ENCODE measurements at places on chromosomes 13 and 19. TPM values are rescaled to one million over a fixed set of nuclear protein-coding genes. Genes with fewer than 3 reads are reported as not detected.

- H3K36me3 ChIP-seq, result peaks cover 5% of the 10 kb centered on the region
- H3K27ac ChIP-seq, result peak overlapping the region; percentile 90
- DNase-seq, result peak; percentile 90
- peak overlapping the region; percentile 85 for H3K4me3 ChIP-seq
- H3K27me3 ChIP-seq, result no peaks in the 10 kb centered on the region
- peaks cover 27% of the 10 kb centered on the region for H3K4me1 ChIP-seq
Observed at GRCh38 chr19:1131718-1132551, 28.1 kb downstream of the GPX4 start.

DNA sequence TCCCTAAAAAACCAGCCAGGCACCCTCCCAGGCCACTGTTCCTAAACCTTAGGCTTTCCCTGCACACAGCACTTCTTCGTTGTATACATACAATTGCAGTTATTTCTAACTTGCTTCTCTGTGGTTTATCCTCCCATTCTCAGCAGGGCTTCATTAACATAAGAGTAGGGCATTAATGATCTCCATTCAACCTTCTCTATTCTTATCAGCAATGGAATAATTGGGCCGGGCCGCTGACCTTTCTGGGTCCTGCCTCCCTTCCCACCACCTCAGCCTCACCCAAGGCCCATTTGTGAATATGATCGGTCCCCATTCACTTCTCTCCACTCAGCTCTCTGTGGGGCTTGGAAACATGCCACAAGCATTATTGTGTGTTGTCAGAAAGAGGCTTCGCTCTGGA, 184.2 kb downstream of the SUCLA2 start:
- no peaks in the 10 kb centered on the region for H3K27me3 ChIP-seq
- H3K4me3 ChIP-seq, result no peak overlapping the region
- H3K4me1 ChIP-seq, result no peaks in the 10 kb centered on the region
- DNase-seq, result no peak
- no peak overlapping the region for H3K27ac ChIP-seq

DNA sequence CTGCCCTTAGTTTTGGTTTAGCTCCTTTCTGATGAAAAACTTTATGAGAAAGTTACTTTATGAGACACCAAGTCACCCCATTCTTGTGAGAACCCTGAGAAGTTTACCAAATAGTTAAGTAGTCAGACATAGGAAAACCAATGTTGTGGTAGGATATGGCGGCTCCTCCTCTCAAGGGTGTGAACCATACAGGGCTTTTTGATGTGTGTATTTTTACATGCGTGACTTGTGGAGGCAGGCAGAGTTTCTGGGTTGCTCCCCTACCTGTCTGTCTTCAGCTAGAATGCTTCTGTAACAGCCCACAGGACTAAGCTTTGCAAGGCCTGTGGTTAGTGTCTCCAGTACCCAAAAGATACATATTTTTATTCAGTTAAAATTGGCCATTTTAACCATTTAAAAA, 18.3 kb downstream of the UBAC2 start:
- H3K4me1 ChIP-seq, result peaks cover 89% of the 10 kb centered on the region
- H3K27ac ChIP-seq, result peak overlapping the region; percentile 94
- no peaks in the 10 kb centered on the region for H3K27me3 ChIP-seq
- H3K4me3 ChIP-seq, result peak overlapping the region; percentile 66

DNA sequence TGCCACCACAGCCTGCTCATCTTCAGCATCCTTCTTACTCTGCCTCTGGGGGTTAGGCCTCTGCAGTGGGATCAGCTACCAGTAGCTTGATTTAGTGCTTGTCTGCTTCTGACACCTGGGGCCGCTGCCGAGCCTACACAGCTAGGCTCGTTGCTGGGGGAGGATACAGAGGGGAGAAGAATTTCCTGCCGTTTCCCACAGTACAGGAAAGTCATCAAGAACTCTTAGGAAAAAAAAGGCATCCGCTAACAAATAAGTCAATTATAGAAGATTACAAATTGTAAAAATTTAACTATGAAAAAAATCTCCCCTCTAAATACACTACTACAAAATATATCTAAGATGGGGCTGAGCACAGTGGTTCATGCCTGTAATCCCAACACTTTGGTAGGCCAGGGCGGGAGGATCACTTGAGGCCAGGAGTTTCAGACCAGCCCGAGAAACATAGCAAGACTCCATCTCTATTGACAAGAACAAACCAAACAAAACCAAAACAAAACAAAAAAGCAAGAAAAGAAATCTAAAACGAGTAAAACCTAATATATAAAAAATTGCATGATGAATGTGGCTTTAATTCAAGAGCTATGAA, 26.7 kb downstream of the LATS2 start:
- H3K27me3 ChIP-seq, result no peaks in the 10 kb centered on the region
- H3K36me3 ChIP-seq, result peaks cover 1% of the 10 kb centered on the region
- no peak overlapping the region for H3K4me3 ChIP-seq
- H3K4me1 ChIP-seq, result peaks cover 9% of the 10 kb centered on the region
- no peak overlapping the region for H3K27ac ChIP-seq

- peaks cover 3% of the 10 kb centered on the region for H3K27me3 ChIP-seq
- no peaks in the 10 kb centered on the region for H3K36me3 ChIP-seq
Observed at GRCh38 chr13:106028911-106029310, 506.6 kb downstream of the EFNB2 start.

DNA sequence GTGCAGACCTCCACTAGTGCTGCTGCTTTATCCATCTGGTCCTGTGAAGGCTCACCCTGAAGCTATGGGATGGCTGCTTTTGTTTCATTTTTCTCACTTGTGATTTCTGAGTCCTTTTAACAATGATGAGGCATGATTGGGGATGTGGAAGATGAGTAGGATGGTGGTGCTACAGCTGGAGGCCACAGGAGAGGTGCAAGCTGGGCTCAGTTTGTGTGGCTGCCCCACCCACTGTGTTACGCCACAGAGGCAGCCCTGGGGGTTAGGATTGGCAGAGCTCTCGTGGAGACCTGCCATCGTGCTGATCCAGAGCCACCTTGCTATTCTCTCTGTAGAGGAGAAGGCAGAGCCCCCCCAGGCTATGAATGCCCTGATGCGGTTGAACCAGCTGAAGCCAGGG, 19.6 kb upstream of the QTRT1 start:
- no peak for DNase-seq
- no peaks in the 10 kb centered on the region for H3K4me1 ChIP-seq
- no peak overlapping the region for H3K4me3 ChIP-seq
- no peaks in the 10 kb centered on the region for H3K27me3 ChIP-seq

DNA sequence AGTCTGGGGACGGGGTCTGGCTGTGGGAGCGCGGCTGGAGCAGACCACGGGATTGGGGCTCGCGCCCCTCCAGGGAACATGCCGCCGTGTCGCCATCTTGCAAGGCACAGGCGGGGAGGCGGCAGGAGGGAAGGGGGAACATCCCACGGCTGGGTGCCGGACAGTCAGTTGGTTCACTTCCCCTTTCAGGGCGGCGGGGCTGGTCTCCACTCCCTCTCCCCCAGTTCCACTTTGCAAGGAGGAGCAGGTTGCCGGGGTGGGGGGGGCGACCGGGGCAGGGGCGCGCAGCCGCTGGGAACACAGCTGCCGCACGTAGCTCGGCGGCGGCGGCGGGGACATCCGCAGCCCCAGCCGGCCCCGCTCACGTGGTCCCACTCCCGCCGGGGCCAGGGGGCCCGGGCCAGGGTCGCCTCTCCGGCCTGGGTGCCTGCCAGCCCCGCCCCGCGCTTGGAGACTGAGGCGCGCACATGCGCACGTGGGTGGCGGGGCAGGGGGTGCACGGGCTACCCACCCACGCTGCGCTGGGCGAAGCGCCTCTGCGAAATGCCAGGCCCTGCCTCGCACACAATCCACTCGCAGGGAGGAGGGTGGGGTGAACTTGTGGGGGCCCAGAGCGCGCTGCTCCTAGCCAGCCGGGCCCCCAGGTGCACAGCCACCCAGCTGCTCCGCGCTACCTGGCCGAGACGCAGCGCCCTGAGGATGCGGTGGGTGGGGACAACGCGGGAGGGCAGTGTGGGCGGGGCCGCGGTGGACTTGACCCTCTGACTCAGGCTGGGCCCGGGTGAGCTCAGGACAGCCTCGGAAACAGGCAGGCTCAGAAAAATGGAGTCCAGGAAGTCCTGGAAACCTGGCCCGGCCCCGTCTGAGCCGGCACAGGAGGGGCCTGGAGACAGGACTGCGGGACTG, 6.4 kb downstream of the KLF16 start:
- H3K4me3 ChIP-seq, result peak overlapping the region; percentile 82
- H3K27me3 ChIP-seq, result no peaks in the 10 kb centered on the region
- H3K4me1 ChIP-seq, result peaks cover 43% of the 10 kb centered on the region
- H3K27ac ChIP-seq, result peak overlapping the region; percentile 86

- H3K27ac ChIP-seq, result no peak overlapping the region
- no peaks in the 10 kb centered on the region for H3K36me3 ChIP-seq
- H3K4me1 ChIP-seq, result no peaks in the 10 kb centered on the region
Observed at GRCh38 chr13:80612804-80613203, 271.9 kb upstream of the SPRY2 start.

- DNase-seq, result no peak
- H3K36me3 ChIP-seq, result no peaks in the 10 kb centered on the region
- H3K4me3 ChIP-seq, result no peak overlapping the region
Observed at GRCh38 chr19:33712268-33712667, 84.4 kb upstream of the KCTD15 start.

GRCh38 chr19:6720369-6721137, at the start of gene C3:
C3 (minus strand) TSS chr19:6720650; CDS start chr19:6720589, 61 bp downstream.
- H3K27me3 ChIP-seq, result peaks cover 3% of the 10 kb centered on the region
- H3K4me3 ChIP-seq, result no peak within 1 kb of the TSS

DNA sequence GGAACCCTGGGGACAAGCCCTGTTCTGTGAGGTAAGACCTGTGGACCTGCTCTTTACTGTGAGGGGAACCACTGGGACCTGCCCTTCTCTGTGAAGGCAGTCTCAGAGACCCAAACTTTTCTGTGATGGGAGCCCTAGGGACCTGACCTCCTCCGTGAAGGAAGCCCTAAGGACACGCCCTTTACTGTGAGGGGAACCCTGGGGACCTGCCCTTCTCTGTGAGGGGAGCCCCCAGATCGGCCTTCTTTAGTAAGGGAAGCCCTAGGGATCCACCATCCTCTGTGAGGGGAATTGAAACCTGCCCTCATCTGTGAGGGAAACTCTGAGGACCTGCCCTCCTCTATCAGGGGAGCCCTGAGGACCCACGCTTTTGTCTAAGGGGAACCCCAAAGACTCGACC, 343.5 kb downstream of the UQCRFS1 start:
- no peaks in the 10 kb centered on the region for H3K4me1 ChIP-seq
- no peaks in the 10 kb centered on the region for H3K27me3 ChIP-seq
- H3K4me3 ChIP-seq, result no peak overlapping the region
- H3K36me3 ChIP-seq, result no peaks in the 10 kb centered on the region

The TBXA2R gene
- 3.1 TPM for total RNA-seq

DNA sequence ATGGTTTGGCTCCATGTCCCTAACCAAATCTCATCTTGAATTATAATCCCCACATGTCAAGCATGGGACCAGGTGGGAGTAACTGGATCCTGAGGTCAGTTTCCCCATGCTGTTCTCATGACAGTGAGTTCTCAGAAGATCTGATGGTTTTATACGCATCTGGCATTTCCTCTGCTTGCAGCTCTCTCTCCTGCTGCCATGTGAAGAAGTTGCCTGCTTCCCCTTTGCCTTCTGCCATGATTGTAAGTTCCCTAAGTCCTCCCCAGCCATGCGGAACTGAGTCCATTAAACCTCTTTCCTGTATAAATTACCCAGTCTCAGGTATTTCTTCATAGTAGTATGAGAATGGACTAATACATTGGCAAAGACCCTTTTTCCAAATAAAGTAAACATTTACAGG, 96.8 kb downstream of the TSHZ3 start:
- no peak for DNase-seq
- H3K36me3 ChIP-seq, result no peaks in the 10 kb centered on the region
- H3K27ac ChIP-seq, result no peak overlapping the region
- H3K4me1 ChIP-seq, result no peaks in the 10 kb centered on the region
- H3K4me3 ChIP-seq, result no peak overlapping the region
- H3K27me3 ChIP-seq, result peaks cover 10% of the 10 kb centered on the region

DNA sequence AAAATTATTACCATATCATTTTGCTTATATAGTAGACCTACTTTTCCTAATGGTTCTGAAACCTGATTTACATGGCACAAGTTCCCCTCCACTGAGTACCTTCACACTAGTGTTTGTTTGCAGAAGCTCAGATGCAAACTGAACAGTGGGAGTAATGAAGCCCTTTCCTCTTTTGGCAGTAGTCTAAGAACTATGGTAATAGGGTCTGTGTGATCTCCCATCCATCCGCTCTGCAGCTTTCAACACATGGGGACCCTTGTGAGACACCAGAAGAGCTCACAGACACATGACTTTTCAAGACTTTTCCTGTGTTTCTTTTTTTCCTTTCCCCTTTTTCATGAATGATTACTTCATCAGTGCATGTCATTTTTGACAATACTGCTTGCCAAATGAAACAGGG, 336.0 kb downstream of the ATP8A2 start:
- H3K27me3 ChIP-seq, result no peaks in the 10 kb centered on the region
- no peaks in the 10 kb centered on the region for H3K36me3 ChIP-seq
- no peak for DNase-seq
- H3K4me1 ChIP-seq, result no peaks in the 10 kb centered on the region

DNA sequence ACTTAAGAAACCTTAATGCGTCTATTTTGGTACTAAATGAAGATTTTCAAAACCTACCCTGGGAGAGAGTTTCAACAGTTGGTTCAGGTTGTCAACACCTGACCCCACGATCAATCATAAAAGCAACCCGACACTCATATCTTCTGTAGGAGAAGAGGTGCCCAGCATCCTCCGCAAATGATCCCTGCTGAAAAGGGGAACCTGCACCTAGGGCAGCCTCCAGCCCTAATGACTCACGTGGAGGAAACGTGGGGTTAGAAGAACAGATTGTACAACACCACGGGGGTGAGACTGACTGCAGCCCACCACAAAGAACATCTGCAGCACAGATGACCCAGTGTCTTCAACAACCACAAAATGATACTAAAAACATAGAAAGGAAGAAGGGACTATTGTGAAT, 116.3 kb downstream of the RAB20 start:
- H3K27ac ChIP-seq, result no peak overlapping the region
- H3K4me3 ChIP-seq, result no peak overlapping the region
- no peaks in the 10 kb centered on the region for H3K36me3 ChIP-seq

DNA sequence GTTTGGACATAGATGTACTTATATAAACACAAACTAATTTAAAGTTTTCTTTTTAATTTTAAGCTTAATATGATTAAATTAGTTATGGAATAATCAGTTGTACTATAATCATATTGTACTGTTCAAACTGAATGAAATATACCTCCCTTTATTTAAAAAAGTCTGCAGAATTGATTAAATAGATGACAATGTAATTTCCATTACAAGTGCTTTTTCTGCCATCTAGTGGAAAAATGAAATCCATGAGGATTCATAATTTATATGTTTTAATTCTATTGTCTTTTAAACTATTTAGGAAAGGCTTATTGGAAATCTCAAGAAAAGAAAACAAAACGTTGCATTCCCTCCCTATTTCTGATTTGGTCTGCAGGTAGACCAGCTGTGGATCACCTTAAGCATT, 30.9 kb downstream of the MZT1 start:
- no peaks in the 10 kb centered on the region for H3K27me3 ChIP-seq
- no peak overlapping the region for H3K4me3 ChIP-seq
- H3K27ac ChIP-seq, result no peak overlapping the region
- no peaks in the 10 kb centered on the region for H3K4me1 ChIP-seq
- no peaks in the 10 kb centered on the region for H3K36me3 ChIP-seq

The ETV2 gene
- 1.5 TPM for total RNA-seq

DNA sequence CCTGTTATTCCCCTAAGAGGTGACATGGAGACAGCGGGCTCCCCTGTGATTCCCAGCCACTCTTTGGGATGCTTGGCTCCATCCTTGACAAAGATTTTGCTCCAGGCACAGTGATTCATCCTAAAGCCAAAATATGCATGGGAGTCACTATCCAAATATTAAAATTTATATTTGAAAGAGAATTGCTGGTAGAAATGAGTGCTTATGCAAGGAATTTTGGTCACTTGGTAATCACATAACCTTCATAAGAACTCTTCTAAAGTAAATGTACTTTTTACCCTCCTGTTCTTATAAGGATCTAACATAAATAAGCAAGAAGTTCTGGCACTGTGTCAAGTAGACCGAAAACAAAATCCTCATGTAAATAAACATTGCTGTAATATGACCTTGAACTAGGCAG, 385.8 kb downstream of the ITGBL1 start:
- no peaks in the 10 kb centered on the region for H3K27me3 ChIP-seq
- no peaks in the 10 kb centered on the region for H3K36me3 ChIP-seq
- DNase-seq, result no peak
- no peak overlapping the region for H3K27ac ChIP-seq
